Activated CD8-positive, alpha-beta T cell treated with anti-CD3 and anti-CD28 coated beads, Interleukin-2, amount 10 ng/mL, durations not matched to agents 7 days and 5 days (primary cell): ENCODE measurements at places on chromosomes 3 and 15. TPM values are rescaled to one million over a fixed set of nuclear protein-coding genes. Genes with fewer than 3 reads are reported as not detected.
A peak's percentile ranks its signal among the peaks of the same experiment; 100 is the strongest.

Gene FHIT
- total RNA-seq = 4.8 TPM

- DNase-seq = no peak
- peaks cover 6% of the 10 kb centered on the region for H3K27me3 ChIP-seq
- H3K27ac ChIP-seq = no peak overlapping the region
- H3K4me1 ChIP-seq = no peaks in the 10 kb centered on the region
- H3K4me3 ChIP-seq = no peak overlapping the region
Measured at GRCh38 chr15:81812456-81812855, 233.4 kb downstream of the MEX3B start.

DNA sequence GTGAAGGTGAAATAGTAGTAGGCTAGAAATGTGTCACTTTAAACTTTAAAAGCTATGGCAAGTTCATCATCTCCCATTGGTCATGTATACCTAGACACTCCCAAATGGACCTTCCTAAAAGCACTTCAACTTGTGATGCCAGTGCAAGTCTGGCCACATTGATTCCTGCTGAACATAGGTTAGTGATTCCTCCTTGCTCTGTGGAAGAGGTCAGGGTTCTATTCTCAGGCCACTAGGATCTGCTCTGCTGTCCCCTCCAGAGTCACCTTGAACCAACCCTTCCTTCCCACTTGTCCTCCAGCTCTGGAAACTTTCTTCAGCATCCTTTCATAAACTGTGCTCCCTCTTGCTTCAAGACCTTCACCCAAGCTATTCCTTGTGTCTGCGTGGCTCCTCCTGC, 301.7 kb downstream of the RPLP1 start:
- peak overlapping the region; percentile 51 for H3K4me3 ChIP-seq
- H3K27ac ChIP-seq = peak overlapping the region; percentile 76
- H3K4me1 ChIP-seq = peaks cover 86% of the 10 kb centered on the region

- no peaks in the 10 kb centered on the region for H3K27me3 ChIP-seq
- H3K27ac ChIP-seq = no peak overlapping the region
- H3K36me3 ChIP-seq = no peaks in the 10 kb centered on the region
- no peak overlapping the region for H3K4me3 ChIP-seq
Measured at GRCh38 chr3:96958856-96959255, 144.5 kb downstream of the EPHA6 start.
